Fibroblast of skin of back (primary cell): ENCODE measurements at places on chromosomes 4 and X.

- peak; percentile 14 for DNase-seq
These were observed 3.6 kb upstream of the LEF1 start for GRCh38 chr4:108172231-108172752.

DNA sequence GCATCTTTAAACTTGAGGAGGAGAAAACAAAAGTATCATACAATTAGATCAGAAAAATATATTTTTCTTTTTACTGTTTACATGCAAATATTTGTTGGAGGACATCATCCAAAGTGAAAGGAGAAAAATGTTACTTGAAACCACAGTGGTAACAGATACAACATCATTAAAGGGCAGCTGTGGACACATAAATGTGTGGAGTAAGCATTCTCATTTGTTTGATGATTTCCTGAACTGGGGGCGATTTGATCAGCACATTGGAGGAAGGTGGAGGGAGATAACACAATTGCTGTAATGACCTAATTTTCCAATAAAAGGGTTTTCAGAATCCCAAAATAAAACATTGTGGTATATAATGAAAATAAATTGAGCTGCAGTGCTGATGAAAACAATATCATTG lies 314.5 kb upstream of the HS3ST1 start:
- DNase-seq, result no peak

DNA sequence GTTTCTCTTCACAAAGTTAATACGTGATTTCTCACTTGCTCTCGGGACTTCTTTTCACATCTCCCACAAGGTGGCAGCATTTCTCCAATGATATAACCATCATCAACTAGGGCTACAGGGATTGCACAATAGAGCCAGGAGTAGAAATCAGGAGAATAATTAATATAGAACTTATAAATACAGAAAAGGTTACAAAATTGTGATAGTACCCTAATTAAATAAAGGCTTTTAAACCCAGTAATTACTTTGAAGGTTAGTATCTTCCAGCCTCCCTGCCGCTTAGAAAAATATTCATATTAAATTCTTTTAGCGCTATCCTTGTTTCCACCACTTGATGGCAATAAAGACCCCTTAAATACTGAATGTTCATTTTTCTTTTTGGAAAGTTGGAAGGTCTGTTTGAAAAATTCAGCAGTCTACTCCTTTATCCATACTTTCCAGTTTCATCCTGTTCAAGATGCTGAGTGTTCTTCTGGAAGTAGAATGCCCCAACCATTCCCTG lies 65.8 kb downstream of the RASGEF1B start:
- peak; percentile 75 for DNase-seq

- peak; percentile 59 for DNase-seq
These were observed 296.2 kb downstream of the INPP4B start for GRCh38 chr4:142549726-142550463.

DNA sequence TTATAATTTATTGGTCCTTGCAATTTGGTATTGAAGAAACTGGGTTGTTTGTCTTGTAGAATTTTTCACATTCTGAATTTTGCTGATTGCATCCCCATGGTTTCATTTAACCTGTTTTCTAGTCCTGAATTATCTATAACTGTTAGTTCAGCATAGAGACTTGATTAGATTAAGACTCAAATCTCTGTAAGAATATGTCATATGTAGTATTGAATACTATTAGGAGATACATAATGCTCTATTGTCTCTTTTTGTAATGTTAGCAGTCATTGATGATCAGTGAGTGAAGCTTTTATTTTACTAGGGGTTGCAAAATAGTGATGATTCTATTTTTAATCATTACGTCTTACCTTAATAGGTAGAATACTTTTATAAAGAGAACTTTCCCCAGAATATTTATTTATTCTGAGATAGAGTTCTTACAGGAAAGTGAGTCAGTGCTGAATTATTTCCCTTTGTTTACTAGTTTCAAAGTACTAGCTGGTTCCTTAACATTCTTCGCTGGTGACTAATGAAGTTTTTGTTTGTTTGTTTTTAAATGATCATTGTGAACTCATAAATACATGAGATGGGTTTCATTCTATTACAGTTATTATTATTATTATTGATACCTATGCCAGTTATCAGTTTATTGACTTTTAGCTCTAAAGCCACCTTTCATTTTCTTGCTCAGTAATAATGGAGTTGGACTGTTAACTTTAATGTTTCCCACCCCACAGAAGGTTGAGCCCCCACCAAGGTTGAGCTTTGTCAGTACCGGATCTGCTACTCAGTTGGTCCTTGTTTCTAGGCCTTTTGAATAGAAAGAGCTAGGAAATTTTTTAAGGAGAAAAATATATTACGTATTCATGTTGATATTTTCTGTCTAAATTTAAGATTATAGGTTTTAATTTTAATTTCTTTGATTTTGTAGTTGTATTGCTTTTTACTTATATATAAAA lies 102.3 kb downstream of the LARP1B start:
- DNase-seq, result peak; percentile 63

- DNase-seq, result peak; percentile 61
These were observed 9.1 kb downstream of the IGFBP7 start for GRCh38 chr4:57100979-57101651.
